NCI-H226 (cell line): ENCODE measurements at places on chromosomes 7 and 10.

- DNase-seq: no peak
Measured at GRCh38 chr10:113617086-113617485, 46.8 kb downstream of the NRAP start.

GRCh38 chr7:2321020-2321419, 6.8 kb upstream of the SNX8 start:
- DNase-seq: no peak

DNA sequence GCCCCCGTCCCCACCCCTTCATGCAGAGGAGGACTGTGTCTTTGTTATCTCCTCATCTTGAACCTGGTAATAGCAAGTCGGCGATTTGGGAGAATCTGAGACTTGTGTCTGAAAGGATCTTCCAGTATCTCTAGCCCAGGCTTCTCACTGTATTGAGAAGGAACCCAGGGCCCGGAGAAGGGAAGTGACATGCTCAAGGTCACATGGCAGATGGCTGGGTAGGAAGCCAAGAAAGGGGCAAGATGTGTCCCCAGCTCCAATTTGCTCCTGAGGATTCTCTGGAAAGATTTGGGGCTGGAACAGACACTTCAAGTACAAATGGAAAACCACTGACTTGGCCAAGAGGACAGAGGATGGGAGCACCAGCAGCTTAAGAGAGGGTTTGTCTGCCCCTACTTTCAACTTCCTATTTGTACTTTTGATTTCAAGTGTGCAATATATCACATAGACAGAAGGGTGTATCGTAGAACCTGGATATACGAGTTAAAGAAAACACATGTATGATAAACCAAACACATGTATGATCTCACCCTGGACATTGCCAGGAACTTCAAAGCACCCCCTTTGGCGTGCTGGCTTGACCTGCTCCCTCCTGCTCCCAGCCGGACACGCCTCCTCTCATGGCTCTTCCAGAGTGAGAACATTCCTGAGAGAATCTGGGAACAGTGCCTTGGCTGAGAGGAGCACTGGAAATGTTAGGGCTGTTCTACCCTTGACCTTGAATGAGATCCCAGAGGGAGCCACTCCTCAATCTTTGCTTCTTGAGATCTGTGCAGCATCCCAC, 79.7 kb downstream of the CDH23 start:
- DNase-seq: no peak

DNA sequence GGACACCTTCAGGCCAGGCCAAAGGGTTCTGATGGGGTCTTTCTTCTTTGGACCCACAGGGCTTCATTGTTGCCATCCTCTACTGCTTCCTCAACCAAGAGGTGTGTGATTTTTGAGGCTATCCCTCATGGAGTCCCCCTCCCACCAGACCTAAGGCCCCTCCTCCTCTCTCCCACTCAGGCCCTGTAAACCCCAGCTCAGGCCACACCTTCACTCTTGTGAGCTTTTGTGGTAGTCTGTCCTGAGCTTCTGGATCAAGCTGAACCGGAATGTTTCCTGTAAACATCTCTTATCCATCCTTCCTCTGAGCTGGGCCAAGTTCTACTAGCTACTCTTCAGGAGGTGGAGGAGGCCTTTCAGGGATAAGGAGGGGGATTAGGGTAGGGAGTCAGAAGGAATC, 13.5 kb downstream of the GHRHR start:
- DNase-seq: no peak

DNA sequence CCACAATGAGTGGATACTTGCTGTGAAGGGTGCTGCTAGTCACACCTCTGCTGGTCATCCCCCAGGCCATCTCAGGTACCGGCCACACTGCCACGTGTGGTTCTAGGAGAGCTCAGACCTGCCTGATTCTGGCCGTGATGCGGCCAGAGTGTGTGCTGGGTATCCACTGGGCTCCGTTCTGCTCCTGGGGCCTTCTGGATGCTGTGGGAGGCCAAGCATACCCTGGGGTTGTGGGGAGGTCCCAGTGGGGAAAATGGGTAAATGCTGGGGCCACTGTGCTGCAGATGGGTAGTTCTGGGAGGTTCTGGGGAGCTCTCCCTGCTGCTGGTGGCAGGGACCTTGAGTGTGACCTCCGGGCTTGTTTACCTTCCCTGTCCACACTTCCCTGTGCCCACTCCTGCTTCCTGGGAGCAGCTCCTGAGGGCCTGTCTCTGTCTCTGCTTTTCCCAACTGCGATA, 318.4 kb downstream of the GLRX3 start:
- DNase-seq: no peak

DNA sequence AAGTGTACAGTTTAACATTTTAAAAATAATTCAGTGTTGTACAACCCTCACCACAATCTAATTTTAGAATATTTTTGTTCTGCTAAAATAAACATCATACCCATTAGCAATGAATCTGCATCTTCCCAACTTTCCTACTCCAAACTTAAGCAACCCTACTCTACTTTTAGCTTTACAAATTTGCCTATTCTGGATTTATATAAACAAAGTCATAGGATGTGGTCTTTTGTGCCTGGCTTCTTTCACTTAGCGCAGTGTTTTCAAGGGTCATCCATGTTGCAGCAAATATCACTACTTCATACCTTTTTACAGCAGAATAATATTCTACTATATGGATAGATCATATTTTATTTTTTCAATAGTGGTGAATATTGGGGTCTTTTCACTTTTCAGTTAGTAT, 18.9 kb downstream of the CALML3 start:
- no peak for DNase-seq

DNA sequence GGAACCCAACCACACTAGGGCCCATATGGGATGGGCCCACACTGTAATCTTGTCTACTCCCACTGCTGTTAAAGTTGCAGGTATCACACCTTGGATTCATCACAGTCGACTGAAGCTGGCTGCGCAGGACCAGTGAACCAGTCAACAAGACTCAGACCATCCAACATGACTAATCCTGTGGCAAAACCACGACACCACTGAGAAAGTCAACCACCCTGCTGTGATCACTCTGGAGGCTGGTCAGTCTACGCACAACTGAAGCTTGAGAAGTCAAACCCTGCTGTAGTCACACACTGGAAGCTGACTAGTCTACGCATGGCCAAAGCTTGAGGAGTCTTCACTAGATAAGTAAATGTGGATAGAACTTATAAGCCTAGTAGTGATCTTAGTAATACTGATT, 9.6 kb upstream of the CYREN start:
- DNase-seq: no peak

DNA sequence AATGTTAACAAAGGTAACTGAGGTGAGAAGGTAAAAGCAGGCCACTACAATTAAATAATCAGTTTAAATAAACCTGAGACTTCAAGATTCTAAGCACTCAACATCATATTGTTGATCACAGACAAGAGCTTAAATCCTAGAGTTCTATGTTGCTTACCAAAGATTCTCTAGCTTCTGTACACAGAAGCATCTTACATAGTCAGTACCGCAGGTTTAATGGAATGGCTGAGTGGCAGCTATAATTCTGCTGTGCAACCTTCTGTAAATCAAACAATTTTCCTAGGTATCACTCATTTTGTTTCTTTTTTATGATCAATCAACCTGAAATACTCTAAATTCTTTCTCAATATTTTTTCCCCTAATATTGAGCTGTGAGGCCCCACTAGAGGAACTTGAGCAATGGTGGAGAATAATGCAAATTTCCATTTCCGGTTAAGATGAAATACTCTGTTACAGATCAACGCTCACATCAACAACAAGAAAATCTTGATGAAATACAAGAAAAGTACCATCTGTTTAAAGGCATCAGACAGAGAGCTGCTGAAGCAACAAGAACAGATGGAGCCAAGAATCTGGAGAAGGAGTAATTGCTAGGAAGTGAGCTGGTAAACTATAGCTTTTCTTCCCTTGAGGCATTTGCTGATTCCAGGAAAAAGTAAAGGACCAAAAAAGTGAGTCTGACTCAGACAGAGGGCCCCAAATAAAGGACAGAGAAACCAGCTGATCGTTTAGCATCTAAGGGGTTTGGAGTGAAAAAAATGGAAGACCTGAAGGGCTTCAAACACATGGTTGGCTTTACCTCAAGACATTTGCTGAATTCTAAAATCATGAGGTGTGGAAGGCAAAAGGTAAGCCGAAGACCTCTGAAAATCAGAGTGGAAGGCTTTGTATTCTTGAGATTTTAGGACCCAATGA, 22.6 kb downstream of the PNPLA8 start:
- no peak for DNase-seq

DNA sequence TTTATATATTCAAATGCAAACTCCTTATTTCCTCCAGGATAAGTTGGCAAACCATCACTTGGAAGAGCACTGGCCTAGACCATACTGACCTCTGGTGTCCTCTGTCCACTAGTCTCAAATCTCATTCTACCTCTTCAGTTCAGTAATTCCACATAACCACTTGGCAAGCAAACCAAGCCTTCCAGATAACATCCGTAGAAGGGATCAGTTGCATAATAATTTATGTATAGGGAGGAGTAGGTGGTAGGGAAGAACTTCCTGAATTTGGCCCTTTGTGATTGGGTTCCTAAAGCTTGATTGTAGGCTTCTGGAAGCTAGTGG, 55.0 kb downstream of the WAC start:
- DNase-seq: peak; percentile 67

- DNase-seq: no peak
Measured at GRCh38 chr10:1102416-1102815, 46.2 kb downstream of the WDR37 start.

DNA sequence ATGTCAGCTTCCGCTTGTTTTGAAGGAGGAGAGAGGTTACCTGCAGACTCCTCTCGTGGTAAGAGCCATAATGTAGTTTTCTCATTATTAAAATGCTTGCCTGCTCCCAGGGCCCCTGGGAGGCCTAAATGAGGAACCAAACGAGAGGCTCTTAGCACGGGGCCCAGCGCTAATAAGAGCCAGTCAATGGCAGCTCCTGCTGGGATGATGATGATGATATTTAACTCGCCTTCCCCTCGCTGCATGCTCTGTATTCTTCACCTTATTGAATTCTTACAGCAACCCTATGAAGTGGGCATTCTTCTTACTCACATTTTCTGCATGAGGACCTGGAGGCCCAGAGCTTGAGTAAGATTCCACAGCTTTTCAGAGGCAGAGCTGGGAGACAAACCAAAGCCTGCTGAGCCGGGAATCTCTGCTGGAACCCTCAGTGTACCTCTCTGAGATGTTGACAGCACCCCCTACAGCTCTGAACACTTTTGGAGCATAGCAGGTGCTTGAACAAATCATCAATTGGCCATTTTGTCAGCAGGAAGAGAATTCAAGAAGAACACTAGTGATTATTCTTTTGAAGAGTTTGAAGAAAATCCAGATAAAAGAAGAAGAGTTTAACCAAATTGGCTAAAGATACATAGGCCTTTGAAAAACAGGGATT, 93.1 kb upstream of the HABP2 start:
- no peak for DNase-seq

- no peak for DNase-seq
Measured at GRCh38 chr10:43024942-43025700, 51.7 kb upstream of the RET start.

- no peak for DNase-seq
Measured at GRCh38 chr10:71472912-71473311, 76.2 kb downstream of the CDH23 start.

DNA sequence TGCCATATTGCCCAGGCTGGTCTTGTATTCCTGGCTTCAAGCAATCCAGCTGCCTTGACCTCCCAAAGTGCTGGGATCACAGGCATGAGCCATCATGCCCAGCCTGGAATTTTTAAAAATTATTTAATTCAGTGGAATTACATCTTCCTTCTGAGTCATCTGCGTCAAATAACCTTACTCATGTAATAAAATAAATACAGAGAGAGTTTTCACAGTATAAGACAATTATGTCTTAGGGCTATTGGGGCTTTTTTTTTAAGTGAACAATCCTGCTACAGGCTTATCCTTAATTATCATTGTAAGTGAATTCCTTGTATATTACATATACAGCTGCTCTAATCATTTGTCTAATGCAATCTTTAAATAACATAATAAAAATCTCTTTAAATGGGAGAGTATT, 108.3 kb downstream of the MAPK8 start:
- no peak for DNase-seq

DNA sequence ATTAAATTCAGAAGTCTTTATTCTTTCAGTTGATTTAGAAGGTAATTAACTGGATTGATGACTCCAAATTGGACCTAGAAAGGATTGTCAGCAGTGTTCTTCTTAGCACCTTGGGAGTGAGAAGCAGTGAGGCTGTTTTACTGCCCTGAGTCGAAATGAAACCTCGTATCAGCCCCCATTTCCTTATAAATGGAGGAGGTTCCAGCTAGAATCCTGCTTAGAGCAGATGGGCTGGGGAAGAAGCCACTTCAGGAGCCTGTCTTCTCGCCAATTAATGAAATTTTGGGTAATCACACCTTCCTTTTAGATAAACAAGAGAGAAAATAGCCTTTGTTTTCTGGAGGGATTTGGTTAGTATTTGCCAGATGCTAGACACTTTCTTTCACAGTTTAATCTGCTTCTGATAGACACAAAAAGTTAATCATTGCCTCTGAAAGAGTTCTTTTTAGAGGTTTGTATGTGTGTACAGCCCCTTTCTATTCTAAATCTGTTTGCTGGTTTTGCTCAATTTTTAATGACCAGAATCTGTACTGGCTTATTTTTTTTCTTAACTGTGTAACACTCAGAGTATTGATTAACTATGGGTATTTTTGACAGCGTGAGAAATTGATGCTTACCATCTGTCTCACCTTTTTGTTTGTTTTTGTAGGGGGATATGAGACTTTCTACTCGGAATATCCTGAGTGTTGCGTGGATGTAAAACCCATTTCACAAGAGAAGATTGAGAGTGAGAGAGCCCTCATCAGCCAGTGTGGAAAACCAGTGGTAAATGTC, 4.6 kb downstream of the DUSP5 start:
- no peak for DNase-seq

GRCh38 chr7:16067711-16068110, 353.6 kb downstream of the CRPPA start:
- no peak for DNase-seq

GRCh38 chr7:131341690-131342089, 14.0 kb downstream of the MKLN1 start:
- no peak for DNase-seq

DNA sequence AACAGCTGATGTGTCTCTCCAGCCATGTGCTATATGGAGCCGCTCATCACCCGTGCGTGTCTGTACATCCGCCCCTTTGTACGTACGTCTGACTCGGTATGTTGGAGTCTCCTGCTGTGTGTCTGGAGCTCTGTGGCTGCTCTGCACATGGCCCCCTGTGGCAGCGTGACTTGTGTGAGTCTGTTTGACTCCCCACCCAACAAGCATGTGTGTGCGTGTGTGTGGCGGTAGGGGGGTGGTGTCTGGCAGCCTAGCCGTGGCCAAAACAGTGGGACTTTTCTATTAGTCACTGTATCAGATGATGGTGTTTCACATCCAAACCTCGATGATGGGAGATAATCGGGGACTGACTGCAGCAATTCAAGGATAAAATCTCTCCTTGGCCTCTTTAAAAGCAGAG, 94.1 kb downstream of the COL13A1 start:
- no peak for DNase-seq

DNA sequence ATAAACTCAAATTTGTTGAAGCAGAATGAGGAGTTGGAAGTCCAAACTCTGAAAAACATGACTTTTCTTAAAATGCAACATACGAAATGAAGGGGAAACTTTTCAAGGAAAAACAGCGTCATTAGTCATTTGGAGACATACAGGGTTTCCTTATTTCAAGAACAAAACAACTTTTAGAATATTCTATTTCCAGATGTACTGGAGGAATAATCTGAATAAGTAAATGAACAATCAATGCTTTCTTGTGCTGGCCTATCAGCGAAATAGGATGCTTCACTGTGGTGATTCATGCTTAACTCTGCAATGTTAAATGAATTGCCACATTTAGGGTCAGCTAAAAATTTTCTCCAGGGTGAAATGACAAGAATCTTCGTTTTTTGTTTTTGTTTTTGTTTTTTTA, 114.3 kb downstream of the SEMA3C start:
- DNase-seq: no peak
